ENCODE measurements at places on chromosomes 6 and 20. TPM values are rescaled to one million over a fixed set of nuclear protein-coding genes. Genes with fewer than 3 reads are reported as not detected.

The SLC17A9 gene
- not detected for total RNA-seq

The TTBK1 gene
- total RNA-seq: not detected

The CCN5 gene
- total RNA-seq: not detected

The NKX2-4 gene
- total RNA-seq: not detected

The CPNE5 gene
- total RNA-seq: 6.3 TPM

The ZSCAN23 gene
- total RNA-seq: 4.7 TPM

Data from skeletal muscle tissue (tissue), 5 donors.